ENCODE measurements at places on chromosomes 2 and 18.

GRCh38 chr2:16281451-16282335, 341.3 kb downstream of the MYCN start:
- DNase-seq, result peak; percentile 46

DNA sequence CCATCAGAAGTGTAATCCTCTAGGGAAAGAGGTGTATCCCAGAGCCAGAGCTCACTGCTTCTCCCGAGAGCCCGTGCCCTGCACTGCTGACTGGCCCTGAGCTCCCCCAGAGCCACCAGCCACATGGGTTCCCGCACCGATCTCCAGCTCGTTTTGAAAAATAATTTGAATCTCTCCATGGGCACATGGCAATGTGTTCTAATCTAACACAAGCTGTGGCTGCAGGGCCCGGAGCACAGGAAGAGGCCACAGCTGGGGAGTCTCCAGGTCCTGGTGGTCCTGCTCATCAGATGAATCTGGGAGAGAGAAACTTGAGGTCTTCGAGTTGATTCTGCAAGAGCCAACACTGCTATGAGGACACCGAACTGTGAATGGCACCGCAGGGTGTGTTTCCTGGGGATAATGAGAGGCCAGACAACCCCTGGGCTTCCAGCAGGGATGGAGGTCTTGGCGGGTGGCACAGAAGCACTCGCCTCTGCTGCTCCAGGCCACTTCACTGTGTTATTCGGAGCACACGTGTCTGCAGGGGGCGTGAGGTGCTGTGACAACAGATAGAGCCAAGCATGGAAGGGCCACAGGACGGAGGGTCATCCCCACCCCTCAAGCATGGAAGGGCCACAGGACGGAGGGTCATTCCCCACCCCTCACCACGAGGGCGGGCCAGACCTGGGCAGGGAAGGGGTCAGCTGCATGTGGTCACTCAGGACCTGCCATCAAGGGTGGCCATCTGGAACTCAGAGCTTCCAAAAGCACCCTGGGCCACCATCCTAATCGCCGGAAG, 196.8 kb downstream of the NDUFA10 start:
- peak; percentile 10 for DNase-seq

- DNase-seq, result no peak
These were observed 6.7 kb upstream of the SCYGR1 start for GRCh38 chr2:227394401-227394800.

DNA sequence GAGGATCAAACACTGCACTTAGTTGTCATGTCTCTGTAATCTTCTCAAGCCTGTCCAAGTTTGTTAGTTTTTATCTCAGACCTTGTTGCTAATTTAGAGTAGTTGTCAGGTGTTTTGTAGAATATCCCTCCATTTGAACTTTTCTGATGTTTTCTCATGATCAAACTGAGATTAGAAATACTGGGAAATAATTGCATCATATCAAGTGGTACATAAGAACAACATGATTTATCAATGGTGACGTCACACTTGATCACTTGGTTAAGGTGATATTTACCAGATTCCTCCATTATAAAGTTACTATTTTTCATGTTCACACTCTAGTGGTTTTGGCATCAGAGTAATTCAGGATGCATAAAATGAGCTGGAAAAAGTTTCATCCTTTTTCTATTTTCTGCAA, 1182.4 kb upstream of the ZEB2 start:
- DNase-seq, result no peak

GRCh38 chr18:51765606-51766360, 568.3 kb upstream of the MEX3C start:
- no peak for DNase-seq

DNA sequence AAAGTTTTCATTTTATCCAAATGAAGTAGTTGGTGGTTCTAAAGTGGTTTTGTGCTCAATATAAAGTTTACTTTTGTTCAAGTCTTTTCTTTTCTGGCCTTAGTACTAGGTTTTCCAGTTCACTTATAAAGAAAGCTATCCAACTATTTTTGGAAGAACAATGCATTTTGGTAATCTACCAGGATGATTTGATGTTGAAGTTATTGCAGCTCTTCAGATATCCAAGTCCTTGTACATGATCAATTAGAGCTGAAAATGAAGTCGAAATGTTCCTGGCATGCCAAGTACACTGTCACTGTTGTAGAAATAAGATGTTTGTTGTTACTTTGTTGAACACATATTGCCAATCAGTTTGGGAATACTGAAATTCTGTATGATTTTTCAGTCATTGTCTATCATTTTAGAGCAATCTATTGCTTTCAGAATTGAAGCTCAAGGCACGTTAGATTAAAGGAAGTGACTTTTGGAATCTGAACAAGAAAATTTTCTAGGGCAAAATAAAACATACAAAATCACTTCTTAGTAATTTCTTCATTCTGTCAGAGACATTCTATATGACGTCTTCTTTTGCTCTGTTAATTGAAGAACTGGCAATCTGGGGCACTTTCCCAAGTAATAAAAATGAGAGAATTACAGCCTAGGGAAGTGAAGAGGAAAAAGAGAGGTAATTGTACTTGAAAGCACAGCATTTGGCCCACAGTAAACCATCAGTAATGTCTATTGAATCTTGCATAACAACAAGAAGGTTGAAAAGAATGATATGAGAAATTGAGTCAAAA, 232.3 kb downstream of the MREG start:
- DNase-seq, result no peak

GRCh38 chr18:70621710-70622109, 332.9 kb downstream of the SOCS6 start:
- DNase-seq, result no peak

DNA sequence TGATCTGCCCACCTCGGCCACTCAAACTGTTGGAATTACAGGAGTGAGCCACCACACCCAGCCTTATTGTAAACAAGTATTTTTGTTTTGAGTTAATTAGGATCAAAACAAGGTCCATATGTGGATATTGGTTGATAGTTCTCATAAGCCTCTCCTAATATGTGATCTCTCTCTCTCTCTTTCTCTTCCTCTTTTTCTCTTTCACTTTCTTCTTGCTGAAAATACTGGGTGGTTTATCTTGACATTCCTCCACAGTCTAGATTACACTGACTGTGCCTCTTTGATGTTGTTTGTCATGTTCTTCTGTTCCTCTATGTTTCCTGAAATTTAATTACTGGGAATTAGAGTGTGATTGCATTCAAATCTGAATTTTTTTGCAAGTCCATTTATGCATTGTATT, 547.5 kb upstream of the NRXN1 start:
- no peak for DNase-seq

DNA sequence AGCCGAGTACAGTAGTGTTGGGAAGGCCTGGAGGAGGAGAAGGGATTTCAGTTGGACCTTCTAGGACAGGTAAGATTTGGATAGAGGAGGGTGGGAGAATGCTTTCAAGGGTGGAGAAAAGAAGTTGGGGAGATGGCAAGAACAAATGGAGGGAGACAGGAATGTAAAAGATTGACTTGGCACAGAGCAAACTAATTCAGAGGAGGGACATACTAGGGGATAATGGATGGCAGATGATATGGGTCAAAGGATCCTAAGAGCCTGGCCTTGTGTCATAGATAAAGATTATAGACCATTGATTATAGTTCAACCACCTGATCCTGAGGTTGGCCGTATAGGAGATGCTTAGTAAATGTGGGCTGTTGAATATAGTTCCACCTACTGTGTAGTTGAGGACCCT, 12.4 kb downstream of the WDR43 start:
- no peak for DNase-seq

DNA sequence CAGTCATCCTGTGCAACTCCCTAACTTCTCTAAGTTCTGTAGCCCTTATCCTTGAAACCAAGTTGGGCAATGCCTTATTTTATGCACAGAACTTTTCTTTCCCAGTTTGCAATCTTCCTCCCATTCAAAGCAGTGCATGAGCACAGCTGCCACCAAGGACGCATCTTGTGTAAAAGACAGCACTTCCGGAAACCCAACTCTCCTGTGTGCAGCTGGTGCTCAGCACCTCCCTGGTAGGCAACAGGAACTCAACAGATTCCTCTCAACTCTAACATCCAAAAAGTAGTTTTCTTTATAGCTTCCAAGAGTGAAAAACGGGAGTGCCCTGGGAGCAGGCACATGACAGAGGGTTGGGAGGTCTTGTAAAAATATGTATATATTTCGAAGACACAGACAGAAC, 2.2 kb downstream of the TMEM18 start:
- no peak for DNase-seq

DNA sequence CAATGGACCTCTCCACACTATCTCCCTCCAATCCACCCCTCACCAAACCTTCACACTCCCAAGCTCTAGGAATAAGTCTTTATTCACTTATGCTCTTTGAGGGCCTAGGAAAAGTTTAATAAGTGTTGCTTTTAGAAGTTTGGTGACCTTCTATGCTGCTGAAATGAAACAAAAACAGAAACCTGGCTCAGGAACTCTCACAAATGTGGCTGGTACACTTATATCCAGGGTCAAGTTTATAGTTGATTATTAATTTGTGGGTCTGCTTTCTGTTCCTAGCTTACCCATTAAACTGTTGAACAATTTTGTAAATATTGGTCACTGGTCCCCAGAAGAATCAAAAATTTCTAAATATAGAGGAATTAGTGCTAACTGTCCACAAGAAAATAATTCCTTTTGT, 14.2 kb upstream of the ANKRD44 start:
- DNase-seq, result no peak

DNA sequence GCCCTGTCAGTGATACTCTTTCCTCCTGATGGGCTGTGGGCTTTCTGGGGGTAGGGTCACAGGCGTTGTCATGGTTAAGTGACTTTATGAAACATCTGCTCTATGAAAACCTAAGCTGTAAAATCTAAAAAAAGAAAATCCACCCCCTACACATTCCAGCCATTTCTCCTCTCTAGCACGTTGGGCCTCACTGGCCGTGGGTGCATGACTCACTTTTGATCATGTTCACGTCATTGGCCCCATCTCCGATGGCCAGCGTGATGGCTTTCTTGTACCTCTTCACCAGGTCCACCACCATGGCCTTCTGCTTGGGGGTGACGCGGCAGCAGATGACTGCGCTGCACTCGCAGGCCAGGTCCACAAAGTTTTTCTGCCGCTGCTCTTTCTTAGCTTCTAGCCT, 39.3 kb upstream of the NARS1 start:
- no peak for DNase-seq

DNA sequence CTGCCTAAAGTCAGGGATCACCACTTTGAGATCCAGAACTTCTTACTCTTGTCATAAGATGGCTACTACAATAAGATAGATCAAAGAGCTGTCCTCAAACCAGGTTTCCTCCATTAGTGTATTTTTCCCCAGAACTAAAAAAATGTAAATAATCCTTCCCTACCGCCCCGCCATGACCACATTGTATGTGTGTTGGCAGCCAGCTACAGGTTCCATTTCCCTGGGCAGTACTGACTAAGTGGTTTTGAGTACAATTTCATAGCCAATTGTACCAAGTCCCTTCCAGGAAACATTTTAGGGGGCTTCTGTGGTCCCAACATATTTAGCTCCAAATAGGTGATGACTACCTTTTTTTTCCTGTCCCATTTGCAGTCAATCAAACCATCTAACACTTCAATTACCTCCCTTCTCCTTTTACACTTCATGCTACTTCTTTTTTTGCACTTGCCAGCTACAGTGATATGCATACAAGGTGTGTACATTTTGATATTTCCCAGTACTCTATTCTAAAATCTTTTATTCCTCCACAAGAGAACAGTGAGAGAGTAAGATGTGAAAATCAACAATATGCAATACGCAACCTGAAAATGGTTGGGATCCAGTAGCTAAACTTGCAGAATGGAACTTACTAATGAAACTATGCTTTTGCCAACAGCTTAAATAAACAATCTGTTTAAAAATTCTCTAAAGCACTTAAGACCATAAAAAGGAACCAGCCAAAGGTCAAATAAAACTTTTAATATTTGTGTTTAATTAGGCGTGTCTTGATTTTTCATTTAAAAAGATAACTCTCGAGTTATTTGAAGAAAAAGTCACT, 3.9 kb downstream of the PUM2 start:
- no peak for DNase-seq

GRCh38 chr2:190271783-190272456, 47.7 kb downstream of the HIBCH start:
- DNase-seq, result no peak

DNA sequence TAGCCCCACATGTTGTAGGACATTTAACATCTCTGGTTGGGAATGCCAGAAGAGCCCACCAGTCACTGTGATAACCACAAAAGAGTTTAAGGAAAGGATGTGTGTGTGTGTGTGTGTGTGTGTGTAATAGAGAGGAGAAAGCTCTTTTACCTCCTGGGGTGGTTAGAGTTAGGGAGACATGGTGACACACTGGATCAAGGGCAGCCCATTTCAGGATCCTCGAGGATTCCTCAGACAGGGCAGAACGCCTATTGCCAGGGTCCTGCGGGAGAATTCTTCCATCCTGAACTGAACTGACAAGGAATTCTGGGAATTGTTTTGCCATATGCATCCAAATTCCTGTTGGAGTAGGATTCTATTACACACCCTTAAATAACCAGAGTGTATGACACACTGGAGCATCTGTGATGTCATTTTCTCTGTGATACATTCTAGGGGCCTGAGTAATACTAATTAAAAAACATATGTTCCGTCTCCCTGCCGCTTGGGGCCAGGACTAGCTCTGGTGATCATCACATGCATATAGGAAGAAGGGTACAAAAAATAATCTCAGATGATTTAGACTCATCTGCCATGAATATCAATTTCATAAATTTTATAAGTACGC, 156.4 kb upstream of the MMADHC start:
- DNase-seq, result no peak

GRCh38 chr18:34038086-34038485, 186.6 kb downstream of the NOL4 start:
- no peak for DNase-seq

DNA sequence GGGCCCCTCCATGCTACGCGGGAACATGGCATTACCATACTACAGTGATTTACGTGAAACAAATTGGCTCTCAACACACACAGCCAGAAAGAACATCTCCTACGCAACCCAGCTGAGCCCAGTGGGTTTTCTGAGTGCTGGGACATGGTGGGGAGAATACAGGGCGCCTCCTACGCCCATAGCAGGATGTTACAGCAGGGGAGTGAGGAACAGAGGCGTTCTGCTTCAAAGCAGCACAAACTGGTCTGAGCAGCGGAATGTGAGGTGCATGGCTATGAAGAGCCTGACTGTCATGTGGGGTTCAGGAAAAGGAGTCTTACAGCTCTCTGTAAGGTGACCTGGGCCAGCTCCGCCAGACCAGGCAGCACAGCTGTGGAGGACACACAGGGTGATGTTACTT, 108.6 kb upstream of the REV1 start:
- DNase-seq, result no peak

GRCh38 chr18:44857744-44858491, 177.2 kb downstream of the SETBP1 start:
- no peak for DNase-seq

DNA sequence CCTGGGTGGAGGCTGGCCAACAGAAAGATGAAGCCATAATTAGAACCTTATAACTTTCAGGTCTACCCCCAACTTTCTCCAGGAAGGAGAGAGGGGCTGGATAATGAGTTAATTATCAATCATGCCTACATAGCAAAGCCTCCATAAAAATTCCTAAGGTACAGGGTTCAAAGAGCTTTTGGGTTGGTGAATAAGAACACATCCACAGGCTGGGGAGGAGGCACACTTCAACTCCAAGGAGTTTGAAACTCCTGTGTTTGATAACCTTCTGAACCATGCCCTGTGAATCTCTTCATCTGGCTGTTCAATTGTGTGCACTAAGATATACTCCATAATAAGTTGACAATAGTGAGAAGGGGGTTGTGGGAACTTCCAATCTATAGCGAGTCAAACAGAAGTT, 552.3 kb downstream of the TDRD15 start:
- no peak for DNase-seq

GRCh38 chr2:43393918-43394317, 167.5 kb upstream of the ZFP36L2 start:
- no peak for DNase-seq

- DNase-seq, result no peak
These were observed 6.6 kb upstream of the TUBB6 start for GRCh38 chr18:12301263-12302005.
